Naive thymus-derived CD4-positive, alpha-beta T cell (primary cell): ENCODE measurements at places on chromosomes 7 and 10. TPM values are rescaled to one million over a fixed set of nuclear protein-coding genes. Genes with fewer than 3 reads are reported as not detected.

DNA sequence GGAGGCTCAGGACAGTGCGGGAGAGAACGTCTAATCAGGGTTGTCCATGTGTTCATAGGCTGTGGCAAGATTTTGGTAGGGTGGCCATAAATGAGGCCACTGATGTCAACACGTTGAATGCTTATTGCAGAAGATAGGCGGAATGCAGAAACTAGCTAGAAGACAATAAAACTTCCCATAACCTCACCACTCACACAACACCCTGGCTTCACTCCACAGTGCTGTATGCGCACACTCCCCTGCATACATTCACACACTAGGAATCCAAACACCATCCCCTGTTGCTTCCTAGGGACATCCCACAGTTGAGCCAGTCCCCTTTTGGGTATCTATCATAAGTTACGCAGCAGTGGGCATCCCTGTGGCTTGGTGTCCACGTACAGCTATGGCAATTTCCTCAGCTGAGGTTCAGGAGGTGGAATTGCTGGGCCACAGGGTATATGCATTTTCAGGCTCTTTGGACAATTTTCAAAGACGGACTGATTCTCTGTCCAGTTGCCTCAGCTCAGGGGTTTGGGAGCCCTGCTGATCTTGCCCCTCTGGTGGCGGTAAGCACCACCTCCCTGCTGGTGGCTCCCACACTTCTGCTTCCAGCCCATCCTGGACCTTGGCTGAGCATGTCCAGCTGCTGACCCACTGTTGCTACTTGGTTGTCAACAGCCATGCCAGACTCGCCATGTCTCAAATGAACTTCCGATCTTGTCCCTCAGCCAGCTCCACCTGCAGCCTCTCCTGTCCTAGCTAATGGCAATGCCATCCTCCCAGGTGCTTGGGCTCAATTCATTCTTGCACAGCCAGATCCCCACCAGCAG is 36.4 kb downstream of the CDH23 start:
- peaks cover 6% of the 10 kb centered on the region for H3K4me1 ChIP-seq
- no peaks in the 10 kb centered on the region for H3K36me3 ChIP-seq
- H3K27me3 ChIP-seq = no peaks in the 10 kb centered on the region

LIPN gene
- not detected for polyA plus RNA-seq

AGMO gene
- polyA plus RNA-seq = not detected

DNA sequence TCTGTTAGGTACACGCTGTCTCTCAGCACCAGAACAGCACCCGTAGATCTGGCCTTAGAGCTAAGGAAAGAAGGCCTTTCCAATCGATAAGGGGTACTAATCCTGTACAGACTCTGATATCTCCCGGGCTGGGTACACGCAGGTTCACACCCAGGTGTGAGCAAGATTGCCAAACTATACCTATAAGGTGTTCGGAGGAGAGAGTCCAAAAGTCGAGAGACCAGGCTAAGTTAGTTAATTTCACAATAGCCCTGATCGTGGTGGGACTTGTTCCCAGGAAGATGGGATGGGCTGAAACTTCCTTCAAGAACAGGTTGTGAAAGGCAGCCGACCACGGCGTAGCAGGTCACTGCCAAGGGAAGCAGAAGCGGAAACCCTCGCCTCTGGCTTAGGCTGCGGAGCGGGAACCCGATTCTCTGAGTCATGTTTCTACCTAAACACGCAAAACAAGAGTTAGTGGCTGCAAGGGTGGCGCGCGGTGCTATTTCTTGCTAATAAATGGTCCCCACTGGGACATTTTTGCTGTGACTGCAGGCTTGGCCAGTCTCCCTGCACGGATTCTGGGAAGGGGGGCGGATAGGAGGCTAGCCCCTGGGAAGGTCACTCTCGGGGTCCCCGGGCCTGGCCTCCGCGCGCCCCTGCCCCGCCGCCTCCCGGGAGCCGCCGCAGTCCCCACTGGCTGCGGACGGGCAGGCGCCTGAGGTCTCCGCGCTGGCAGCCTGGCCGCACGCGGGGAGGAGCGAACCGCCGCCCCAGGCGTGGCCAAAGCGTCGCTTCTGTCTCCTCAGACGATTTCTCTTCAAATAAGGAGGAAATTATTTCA is 75.4 kb upstream of the PDSS1 start:
- H3K4me3 ChIP-seq = no peak overlapping the region
- peak overlapping the region; percentile 41 for H3K27ac ChIP-seq
- no peaks in the 10 kb centered on the region for H3K27me3 ChIP-seq
- H3K36me3 ChIP-seq = no peaks in the 10 kb centered on the region

LRRC17 gene
- 0.24 TPM for polyA plus RNA-seq

- no peak overlapping the region for H3K4me3 ChIP-seq
- H3K27ac ChIP-seq = no peak overlapping the region
- no peak for DNase-seq
- no peaks in the 10 kb centered on the region for H3K27me3 ChIP-seq
- H3K36me3 ChIP-seq = no peaks in the 10 kb centered on the region
Observed at GRCh38 chr10:33783078-33783477, 448.6 kb upstream of the NRP1 start.

TAF5 gene
- 4.4 TPM for polyA plus RNA-seq

GRCh38 chr7:116582806-116583444 is 58.1 kb downstream of the CAV1 start:
- no peaks in the 10 kb centered on the region for H3K27me3 ChIP-seq
- no peaks in the 10 kb centered on the region for H3K36me3 ChIP-seq
- no peak for DNase-seq
- H3K4me1 ChIP-seq = no peaks in the 10 kb centered on the region
- H3K27ac ChIP-seq = no peak overlapping the region

NUTM2D gene
- 0.14 TPM for polyA plus RNA-seq

- no peaks in the 10 kb centered on the region for H3K27me3 ChIP-seq
- no peak overlapping the region for H3K27ac ChIP-seq
- H3K4me1 ChIP-seq = no peaks in the 10 kb centered on the region
- DNase-seq = no peak
Observed at GRCh38 chr7:542713-543500, 23.3 kb upstream of the PDGFA start.
